ENCODE measurements at places on chromosomes 16 and 17.

GRCh38 chr16:89919535-89920406 lies 1.1 kb downstream of the MC1R start:
- DNase-seq = no peak

DNA sequence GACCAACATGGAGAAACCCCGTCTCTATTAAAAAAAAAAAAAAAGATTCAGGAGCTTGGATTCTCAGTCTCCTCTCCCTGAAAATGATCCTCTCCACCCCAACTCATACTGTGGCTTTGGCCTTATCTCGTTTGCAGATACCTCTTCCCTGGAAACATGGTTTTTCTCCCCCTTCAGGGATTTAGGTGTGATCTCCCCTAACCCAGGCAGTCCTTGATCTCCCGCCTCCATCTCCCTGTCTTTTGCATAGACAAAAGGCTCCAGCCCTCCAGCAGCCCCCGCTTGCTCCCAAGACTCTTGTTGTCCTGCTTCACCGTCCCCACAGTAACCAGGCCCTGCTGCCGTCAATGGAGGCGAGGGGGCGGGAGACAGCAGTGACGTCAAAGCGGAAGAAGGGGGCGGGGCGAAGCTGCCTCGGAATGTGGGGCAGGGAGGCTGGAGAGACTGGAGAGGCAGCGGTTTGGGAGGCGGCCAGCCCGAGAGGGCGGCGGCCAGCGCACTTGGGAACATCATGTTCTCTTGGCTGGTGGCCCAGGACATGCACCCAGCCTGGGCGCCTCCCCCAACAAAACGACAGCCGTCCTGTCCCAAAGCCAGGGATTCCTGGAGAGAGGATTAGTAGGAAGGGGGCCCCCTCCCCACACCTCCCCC lies 1.9 kb upstream of the PER1 start:
- DNase-seq = peak; percentile 90

DNA sequence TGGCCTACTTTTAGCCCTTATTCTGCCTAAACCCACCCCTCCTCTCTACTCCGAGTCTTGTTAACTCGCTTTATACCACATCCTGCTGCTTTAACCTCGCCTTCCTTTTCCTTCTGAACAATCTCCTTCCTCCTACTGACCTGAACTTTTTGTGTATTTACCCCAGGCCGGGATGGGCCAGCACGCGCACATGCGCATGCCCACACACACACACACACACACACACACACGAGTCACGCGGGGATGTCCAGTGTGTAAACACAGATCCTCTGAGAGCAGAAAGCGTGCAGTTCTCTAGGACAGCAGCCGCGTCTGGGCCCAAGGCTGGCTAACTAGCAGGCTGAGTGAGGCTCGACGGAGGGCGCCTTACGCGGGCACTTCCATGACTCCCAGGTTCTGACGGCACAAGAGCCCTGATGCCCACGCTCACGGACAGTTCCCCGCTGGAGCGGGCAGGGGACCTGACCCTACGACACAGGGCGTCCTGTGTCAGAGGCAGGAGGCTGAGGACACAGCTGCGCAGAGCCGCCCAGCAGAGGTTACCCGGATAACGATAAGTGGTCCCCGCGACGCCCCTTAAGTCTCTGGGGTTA lies 610 bp downstream of the PIK3R5 start:
- peak; percentile 80 for DNase-seq

DNA sequence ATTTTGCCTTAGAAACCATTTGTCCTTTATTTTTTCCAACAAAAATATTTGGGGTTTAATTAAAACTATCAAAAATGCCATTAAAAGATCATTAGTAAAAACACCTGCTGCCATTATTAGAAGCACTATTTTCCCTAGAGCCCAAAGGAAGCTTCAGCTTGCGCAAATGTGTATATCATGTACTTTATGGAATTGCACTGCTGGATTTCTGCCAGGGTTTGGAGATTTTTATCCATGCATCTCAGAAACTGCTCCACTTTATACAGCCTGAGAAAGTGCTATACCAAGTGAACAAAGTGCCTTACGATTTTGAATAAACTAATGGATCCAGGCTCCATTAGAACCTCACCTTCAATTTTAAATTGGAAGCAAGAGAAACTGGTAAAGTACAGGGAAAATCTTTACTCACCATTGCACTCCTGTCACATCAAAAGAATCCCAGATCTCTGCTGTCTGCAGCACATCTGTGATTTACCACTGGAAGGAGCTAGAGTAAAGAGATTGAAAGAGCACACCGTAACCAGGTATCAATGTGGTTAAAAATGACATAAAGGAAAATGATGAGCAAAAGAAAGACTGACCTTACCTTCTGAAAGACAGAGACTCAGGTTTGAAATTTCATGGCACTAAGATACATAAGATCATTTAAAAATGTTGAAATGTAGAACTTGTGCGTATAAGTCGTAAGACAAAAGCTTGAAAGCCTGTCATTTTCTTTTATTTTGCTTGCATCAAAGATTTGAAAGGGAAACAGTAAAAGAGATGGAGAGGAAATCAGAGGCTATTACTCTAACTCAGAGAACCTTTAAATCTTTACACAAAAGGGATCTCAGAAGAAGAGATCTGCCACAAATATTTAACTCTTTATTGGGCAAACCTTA lies 678.1 kb upstream of the GOT2 start:
- DNase-seq = no peak

DNA sequence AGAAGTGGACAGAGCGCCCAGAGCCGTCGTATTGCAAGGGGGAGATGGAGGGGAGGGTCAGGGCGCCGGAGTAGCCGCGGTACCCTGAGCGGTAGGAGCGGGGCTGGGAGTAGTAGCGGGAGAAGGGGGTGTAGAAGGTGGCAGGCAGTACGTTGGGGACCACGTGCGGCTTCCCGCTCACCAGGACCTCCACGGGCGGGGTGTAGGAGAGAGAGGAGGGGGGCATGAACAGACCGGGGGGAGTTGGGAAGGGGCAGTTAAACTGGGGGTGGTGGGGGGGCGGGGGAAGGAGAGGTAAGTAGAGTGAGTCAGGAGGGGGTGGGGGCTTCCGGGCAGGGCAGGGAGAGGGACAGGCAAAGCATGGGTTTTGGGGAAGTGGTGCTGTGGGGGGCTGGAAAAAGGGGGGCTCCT lies 16.8 kb downstream of the ST6GALNAC2 start:
- DNase-seq = no peak

- DNase-seq = no peak
Measured at GRCh38 chr17:41656249-41657023, 32.1 kb upstream of the KRT17 start.

GRCh38 chr17:416293-417206 lies 63.9 kb upstream of the RPH3AL start:
- peak; percentile 82 for DNase-seq

- no peak for DNase-seq
Measured at GRCh38 chr17:44466339-44466738, 36.9 kb downstream of the GPATCH8 start.

GRCh38 chr16:4115209-4115948 lies 863 bp downstream of the ADCY9 start:
- peak; percentile 76 for DNase-seq

DNA sequence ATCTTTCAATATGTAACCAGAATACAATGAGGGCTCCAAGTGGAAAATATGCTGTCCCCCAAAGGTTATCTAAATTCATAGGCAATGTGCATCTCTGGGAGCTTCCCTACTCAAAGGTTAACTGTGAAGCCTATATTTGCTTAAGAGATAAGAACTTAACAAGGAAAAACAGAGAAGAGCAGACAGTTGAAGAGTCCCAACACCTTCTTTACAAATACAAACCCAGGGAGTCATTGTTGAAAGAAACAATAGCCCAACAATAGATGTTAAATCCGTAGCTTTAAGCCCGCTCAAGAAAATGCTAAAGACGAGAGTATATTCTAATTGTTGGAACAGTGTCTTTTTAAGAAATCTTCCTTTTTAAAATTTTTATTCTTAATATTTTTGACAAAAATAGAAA lies 87.8 kb downstream of the CDH8 start:
- no peak for DNase-seq

GRCh38 chr16:7843261-7843660 lies 510.6 kb downstream of the RBFOX1 start:
- no peak for DNase-seq

- DNase-seq = no peak
Measured at GRCh38 chr16:54493594-54493993, 207.0 kb upstream of the IRX3 start.

DNA sequence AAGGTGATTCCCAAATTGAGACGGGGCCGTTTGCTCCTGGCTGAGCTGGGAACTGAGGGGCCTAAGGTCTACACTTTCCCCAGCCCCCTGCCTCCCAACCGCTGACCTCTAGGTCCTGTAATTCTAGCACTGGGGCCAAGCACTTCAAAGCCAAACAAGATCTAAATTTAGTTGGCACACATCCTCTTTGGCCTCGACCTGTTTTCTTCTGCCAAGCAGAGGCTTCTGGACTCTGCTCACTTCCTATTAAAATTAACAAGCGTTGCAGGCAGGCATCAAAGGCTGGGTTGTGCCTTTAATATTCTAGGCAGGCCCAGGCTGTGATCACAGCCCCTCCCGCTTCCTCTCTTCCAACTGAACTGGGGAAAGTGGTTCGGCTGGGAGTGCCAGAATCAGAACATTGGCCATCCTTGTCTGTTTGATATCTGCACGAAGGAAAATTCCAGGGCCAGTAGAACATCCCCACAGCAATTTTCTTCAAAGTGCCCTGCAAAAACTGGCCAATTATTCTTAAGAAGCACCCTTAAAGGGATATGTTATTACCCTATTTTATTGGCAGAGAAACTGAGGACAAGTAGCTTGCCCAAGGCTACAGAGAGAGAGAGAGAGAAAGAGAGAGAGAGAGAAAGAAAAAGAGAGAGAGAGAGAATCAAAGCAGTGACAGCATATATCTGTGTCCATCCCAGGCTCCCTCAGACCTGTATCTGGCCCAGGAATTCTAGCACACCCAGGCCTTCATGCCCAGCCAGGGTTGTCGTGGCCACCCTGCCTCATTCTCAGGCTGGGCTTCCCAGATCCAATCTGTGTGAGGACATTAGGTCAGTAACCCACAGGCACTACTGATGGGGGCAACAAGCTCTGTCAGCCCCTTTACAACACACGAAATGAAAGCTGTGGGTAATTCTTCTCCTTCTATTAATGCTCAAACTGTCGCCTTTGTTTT lies 12.8 kb upstream of the MT4 start:
- DNase-seq = no peak

DNA sequence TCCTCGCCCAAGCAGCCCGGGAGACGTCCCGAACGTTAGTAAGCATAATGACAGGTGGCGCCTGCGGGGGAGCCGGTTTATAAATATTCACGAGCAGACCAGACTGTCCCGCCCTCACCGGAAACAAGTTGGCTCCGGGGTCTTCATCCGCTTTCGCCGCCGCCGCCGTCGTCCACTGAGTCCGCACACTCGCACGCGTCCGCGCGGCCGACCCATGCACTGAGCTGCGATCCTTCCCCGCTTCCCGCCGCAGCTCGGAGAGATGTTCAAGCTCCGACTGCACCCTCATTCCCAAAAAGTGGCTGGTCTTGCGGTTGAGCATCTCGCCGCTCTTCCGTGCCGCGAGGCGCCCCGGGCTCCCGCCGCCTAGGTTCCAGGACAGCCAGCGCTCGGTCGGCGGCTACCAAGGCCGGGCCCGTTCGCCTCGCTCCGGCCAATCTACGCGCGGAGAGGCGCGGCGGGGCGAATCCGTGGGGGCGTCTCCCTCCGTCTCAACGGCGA lies 385 bp downstream of the CFAP119 start:
- peak; percentile 76 for DNase-seq

- DNase-seq = no peak
Measured at GRCh38 chr16:86826941-86827340, 248.6 kb downstream of the FOXL1 start.

DNA sequence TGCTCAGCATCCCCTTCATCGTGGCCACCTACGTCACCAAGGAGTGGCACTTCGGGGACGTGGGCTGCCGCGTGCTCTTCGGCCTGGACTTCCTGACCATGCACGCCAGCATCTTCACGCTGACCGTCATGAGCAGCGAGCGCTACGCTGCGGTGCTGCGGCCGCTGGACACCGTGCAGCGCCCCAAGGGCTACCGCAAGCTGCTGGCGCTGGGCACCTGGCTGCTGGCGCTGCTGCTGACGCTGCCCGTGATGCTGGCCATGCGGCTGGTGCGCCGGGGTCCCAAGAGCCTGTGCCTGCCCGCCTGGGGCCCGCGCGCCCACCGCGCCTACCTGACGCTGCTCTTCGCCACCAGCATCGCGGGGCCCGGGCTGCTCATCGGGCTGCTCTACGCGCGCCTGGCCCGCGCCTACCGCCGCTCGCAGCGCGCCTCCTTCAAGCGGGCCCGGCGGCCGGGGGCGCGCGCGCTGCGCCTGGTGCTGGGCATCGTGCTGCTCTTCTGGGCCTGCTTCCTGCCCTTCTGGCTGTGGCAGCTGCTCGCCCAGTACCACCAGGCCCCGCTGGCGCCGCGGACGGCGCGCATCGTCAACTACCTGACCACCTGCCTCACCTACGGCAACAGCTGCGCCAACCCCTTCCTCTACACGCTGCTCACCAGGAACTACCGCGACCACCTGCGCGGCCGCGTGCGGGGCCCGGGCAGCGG lies 3.2 kb downstream of the UTS2R start:
- DNase-seq = no peak

DNA sequence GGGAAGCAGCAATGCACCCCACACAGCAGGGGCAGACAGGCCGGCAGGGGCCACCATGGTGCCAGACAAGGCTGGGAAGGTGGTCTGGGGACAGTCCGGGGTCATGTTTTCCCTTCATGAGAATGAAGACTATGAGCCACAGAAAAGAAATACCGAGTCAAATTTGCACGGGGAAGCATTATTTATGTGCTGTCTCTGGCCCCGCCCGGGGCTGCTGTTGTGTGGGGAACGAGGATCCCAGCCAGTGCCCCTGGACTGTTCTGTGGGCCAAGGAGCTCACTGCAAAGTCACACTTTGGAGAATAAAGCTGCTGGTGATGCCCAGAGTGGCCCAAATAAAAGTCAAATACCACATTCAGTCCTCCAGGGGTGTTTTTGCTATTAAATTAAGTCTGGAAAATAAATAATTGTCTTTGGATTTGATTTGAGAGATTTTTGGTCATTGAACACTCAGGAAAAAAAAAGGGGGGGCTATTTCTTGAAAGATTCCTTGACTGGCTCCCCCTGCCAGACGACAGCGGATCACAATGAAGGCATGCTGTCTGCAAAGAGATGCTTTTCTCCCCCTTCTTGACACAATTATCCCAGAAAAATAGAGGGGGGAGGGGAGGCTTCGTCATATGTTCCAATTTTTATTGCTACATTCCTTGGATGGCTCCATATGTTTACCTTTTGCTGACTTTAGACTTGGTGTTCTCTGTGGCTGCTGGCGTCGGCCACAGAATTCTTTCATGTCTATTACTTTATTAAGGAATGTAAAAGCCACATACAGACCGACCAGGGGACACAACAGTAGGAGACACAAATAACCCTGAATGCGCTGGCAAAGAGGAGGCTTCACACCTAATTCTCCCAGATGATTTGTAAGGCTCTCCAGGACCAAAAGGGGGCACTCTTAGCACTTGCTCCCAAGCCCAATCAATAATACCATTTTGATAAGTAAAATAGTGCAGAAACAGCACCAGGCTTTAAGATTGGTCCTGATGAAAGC lies 27.1 kb upstream of the ANKFN1 start:
- no peak for DNase-seq
